Mesendoderm (in vitro differentiated cells): ENCODE measurements at places on chromosomes 11 and 22.

DNA sequence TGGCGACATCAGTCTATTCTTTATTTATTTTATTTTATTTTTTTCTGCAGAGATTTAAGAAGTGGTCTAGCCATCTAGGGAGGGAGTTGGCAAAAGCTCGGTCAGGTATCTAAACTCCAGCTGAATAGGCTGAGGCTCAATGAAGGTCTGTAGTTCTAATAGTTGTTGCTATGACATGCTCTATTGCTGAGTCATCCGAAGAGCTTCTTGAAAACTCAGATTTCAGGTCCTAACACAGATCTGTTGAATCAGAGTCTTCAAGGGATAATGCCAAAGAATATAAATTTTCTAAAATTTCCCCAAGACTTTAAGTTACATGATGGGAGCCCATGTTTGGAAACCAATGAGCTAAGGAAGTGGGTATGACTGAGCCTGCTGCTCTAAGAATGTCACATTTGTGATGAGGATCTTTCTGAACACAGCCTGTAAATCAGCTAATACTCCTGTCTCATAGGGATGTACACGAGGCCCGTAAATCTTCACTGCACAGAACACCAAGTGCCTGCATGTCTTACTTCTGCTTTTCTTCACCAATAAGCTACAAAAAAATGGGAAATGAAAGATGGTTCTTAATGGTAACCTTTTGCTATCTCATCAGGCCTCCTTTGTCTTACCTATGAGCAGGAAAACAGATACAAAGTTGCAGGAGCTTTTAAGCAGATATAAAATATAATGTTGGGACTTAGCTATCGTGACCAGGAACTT is 901.4 kb upstream of the API5 start:
- peak; percentile 36 for DNase-seq
- no peaks in the 10 kb centered on the region for H3K4me1 ChIP-seq
- H3K36me3 ChIP-seq = no peaks in the 10 kb centered on the region
- H3K27me3 ChIP-seq = no peaks in the 10 kb centered on the region
- no peak overlapping the region for H3K4me3 ChIP-seq
- H3K27ac ChIP-seq = no peak overlapping the region

DNA sequence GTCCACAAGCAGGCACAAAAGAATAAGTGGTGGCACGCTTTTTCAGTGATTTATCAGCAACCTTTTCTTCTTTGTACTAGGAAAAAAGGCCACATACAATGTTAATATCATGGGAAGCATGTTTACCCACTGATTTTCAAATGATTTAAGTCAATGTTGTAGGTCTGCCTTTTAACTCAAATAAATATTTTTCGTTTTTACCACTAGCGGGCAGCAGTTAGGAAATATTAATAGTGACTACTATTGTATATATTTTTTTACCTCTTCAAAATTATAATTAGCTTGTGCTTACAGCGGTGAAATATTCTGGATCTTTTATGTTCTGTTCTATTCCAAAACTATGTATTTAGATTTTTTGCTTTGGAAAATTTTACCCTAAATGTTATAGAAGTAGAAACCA is 6.4 kb upstream of the SLC17A6 start:
- H3K4me1 ChIP-seq = no peaks in the 10 kb centered on the region
- DNase-seq = no peak
- H3K27ac ChIP-seq = no peak overlapping the region

DNA sequence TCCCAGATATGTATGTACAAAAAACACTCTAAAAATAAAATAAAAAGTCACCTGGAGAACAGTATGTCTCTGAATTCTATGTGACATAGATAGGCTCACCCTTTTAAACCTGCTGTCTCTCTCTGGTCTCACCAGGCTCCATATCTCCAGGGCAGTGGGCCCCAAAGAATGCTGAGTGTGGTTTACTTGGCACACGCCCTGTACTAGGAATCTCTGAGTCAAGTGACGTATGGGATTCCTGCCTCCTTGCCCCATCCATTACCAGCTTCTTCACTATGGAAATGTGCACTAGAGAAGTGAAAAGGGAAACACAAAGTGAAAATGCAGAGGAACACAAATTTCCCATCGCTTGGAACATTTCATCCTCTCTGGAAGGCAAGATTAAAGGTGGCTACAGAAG is 722.2 kb upstream of the TENM4 start:
- no peak for DNase-seq
- no peaks in the 10 kb centered on the region for H3K36me3 ChIP-seq
- H3K4me1 ChIP-seq = no peaks in the 10 kb centered on the region
- no peak overlapping the region for H3K27ac ChIP-seq
- no peaks in the 10 kb centered on the region for H3K27me3 ChIP-seq

DNA sequence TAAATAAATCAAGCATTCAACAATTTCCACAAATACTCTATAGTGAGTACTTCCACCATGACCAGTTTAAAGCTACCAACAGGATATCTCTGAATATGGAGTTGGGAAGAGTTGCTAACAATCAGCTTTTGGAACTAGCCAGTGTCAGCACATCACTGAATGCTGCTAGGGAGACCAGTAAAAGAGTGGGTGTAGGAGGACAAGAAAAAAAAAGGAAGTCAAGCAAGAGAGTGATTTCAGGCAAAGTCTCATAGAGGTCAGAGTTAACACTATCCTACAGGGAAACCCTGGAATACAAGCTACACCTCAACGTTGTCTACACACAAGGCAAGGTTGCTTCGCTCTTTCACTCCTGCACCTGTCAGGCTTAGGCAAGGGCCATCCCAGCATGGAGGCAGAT is 24.2 kb downstream of the EIF3F start:
- no peak overlapping the region for H3K27ac ChIP-seq
- H3K36me3 ChIP-seq = no peaks in the 10 kb centered on the region
- H3K4me1 ChIP-seq = peaks cover 12% of the 10 kb centered on the region
- H3K27me3 ChIP-seq = no peaks in the 10 kb centered on the region

GRCh38 chr11:87712802-87713202 is 462.4 kb downstream of the RAB38 start:
- no peaks in the 10 kb centered on the region for H3K36me3 ChIP-seq
- no peaks in the 10 kb centered on the region for H3K4me1 ChIP-seq
- H3K27me3 ChIP-seq = no peaks in the 10 kb centered on the region
- H3K4me3 ChIP-seq = no peak overlapping the region

DNA sequence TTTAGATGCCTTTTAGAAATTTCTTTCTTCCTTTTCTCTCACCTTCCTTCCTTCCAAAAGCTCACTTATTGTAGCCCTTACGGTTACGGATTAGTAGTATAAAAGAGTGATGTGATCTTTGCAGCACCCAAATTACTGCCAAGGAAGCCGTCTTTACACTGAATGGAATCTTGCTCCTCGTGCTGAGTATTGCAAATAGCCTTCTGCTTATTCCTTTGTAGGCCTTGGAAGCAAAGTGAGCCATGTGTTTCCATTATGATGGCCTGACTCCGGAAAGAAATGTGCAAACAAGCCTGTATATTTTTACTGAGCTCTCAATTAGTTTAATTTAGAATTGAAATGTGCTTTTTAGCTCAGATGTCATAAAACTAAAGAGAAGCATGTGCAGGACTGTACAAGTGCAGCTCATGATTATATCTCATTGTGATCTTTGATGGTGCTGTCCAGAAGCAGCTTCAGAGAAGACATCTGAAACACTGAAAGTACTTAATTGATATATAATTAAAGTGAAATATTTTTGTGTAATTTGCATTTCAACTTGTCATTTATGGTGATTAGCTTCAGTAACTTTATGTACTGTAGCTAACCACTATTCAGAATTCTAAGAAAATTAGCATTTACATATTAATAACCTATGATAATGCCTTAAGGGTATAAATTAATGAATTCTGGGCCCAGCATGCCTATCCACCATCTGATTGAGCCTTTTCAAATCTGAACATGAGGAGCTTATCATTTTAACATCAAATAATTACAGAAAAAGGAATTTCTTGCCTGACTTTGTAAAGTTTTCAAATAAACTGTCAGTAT is 129.3 kb downstream of the GRIA4 start:
- H3K27me3 ChIP-seq = no peaks in the 10 kb centered on the region
- H3K36me3 ChIP-seq = no peaks in the 10 kb centered on the region
- H3K4me3 ChIP-seq = no peak overlapping the region
- DNase-seq = no peak
